ENCODE measurements at places on chromosomes 3 and 15. TPM values are rescaled to one million over a fixed set of nuclear protein-coding genes. Genes with fewer than 3 reads are reported as not detected.
A peak's percentile ranks its signal among the peaks of the same experiment; 100 is the strongest.

DNA sequence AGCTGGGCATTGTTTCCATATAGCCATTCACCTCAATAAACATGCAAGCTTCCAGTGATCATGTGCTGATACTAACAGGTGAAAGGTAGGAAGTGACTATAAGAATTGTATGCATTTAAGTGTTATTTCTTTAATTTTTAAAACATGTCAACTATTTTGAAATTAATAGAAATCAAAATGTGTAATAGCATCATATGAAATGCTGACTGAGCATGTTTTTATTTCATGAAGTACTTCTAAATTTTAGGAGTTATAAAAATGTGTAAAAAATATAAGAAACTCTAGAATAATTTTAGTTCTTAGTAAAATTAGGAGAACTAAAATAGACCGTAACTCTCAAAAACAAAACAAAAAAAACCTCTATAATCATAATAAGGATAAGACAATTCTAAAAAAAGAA is 229.3 kb upstream of the ARPP21 start:
- DNase-seq, result no peak

- peak; percentile 45 for DNase-seq
Observed at GRCh38 chr15:68335251-68335650, 57.7 kb downstream of the FEM1B start.

DNA sequence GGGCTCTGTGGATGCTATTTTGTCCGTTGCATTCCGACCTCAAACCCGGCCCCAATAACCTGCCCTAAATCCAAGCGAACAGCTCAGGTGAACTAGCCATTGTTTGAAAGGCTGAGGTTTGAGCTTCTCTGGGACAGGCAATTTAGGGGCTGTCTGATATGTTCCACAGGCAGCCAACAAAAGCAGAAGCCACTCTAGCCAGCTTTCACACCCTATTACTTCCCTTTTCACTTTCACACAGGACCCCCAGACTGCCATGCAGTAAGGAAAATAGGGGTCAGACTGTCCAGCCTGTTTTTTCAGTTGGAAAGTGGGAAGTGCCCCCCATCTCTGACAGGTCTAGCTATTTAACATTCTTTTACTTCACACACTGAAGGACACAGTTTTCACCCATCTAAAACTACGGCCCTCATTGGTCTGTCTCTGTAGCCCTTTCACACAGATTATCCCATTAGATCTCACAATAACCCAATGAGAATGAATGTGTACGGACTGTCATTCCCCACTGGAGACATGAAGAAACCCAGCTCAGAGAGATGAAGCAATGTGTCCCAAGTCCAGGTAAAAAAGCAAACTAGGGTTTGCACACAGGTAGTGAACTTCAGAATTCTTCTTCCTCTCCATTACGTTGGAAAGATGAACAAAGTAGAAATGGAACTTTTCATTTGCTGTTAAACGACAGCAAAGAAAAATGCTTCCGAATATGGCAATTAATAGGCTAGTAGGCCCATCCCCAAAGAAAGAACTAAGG is 1.9 kb downstream of the CCDC12 start:
- DNase-seq, result no peak

GRCh38 chr3:191412759-191413158 is 48.2 kb upstream of the PYDC2 start:
- no peak for DNase-seq

AADACL2 gene
- not detected for total RNA-seq

GRCh38 chr3:71309342-71309741 is 274.2 kb downstream of the FOXP1 start:
- DNase-seq, result no peak

PLSCR5 gene
- under 0.01 TPM for total RNA-seq

GRCh38 chr3:126519506-126520455 is 2.2 kb upstream of the UROC1 start:
- no peak for DNase-seq

- no peak for DNase-seq
Observed at GRCh38 chr3:188036375-188037194, 117.4 kb upstream of the LPP start.

- DNase-seq, result no peak
Observed at GRCh38 chr15:65426216-65426853, 3.6 kb upstream of the IGDCC4 start.

- DNase-seq, result no peak
Observed at GRCh38 chr15:36756707-36757106, 177.3 kb downstream of the CDIN1 start.

TMCO5A gene
- total RNA-seq, result not detected

VGLL4 gene
- 83.2 TPM for total RNA-seq
